ENCODE measurements at places on chromosomes 13 and 19.
A peak's percentile ranks its signal among the peaks of the same experiment; 100 is the strongest.

DNA sequence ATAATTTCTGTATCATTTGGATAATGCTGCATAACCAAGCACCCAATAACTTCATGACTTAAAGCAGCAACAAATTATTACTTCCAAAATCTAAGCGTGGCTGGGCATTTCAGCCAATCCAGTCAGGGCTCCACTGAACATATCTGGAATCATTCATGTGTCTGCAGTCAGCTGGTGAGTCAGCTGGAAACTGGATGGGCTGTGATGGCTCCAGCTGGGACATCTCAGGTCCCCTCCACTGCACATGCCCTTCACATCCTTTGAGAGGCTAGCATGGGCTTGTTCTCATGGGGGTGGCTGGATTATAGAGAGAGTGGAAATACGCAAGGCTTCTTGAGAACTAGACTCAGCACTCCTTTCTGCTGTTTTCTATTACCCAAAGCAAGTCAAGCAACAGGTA, 961.9 kb downstream of the DIAPH3 start:
- DNase-seq = no peak

DNA sequence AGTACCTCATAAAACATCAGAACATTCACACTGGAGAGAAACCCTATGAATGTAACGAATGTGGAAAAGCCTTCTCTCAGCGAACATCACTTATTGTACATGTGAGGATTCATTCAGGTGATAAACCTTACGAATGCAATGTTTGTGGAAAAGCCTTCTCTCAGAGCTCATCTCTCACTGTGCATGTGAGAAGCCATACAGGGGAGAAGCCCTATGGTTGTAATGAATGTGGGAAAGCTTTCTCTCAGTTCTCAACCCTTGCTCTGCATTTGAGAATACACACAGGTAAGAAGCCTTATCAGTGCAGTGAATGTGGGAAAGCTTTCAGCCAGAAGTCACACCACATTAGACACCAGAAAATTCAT, 22.0 kb downstream of the ZNF146 start:
- DNase-seq = no peak

GRCh38 chr13:21676611-21677021, 5.7 kb downstream of the FGF9 start:
- DNase-seq = no peak

- peak; percentile 38 for DNase-seq
Observed at GRCh38 chr13:44188257-44188656, 185.4 kb upstream of the SERP2 start.

- no peak for DNase-seq
Observed at GRCh38 chr13:111123221-111123620, 8.1 kb downstream of the ARHGEF7 start.

DNA sequence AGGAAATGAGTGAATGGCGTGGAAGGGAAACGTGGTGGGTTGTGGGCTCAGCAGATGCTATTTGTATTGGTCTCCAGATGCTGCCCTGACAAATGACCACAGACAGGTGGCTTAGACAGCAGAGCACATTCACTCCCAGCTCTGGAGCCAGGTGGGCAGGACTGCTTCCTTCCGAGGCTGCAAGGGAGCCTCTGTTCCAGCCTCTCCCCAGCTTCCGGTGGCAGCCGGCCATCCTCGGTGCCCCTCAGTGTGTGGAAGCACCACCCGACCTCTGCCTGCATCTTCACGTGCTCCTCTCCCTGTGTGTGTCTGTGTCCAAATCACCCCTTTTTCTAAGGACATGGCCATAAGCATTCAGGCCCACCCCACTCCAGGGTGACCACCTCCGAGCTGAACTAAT, 105.1 kb downstream of the SOX1 start:
- no peak for DNase-seq

DNA sequence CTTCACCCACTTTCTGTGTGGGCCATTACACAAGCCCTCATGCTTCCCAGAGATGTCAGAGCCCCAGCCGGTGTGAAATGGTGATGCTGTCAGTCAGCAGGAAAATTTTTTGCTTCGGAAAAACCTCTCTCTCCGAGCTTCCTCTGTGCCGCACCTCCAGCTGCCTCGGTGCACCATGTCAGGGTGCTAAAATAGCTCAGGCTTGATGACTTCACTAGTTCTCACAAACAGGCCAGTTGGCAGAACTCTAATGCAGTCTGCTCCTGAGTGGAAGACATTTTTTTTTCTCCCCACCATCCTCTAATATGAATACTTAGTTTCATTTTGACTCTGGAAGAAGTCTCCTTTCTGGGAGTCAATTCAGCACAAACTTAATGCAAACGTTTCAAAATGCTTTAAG, 71.3 kb downstream of the KLF12 start:
- DNase-seq = peak; percentile 32

GRCh38 chr19:574658-575526, 2.5 kb downstream of the BSG start:
- no peak for DNase-seq

DNA sequence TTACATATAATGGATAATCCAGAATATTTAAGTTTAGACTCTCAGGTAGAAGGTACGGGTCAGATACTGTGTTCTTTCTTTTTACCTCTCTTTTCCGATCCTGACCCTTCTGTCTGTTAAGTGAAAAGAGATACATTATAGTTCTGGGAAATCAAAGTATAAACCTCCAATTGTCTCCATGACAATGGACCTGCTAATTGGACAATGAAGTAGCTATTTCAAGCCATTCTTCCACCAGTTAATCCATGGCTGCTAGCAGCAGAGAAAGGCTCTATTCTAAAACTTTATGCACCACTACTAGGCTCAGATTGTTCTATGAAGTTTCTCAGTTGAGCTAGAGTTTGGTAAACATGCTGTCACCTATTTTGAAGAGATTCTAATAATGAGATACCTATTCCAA, 8.3 kb upstream of the NBEA start:
- DNase-seq = no peak

GRCh38 chr19:17358395-17358794, 18.7 kb downstream of the PLVAP start:
- no peak for DNase-seq

DNA sequence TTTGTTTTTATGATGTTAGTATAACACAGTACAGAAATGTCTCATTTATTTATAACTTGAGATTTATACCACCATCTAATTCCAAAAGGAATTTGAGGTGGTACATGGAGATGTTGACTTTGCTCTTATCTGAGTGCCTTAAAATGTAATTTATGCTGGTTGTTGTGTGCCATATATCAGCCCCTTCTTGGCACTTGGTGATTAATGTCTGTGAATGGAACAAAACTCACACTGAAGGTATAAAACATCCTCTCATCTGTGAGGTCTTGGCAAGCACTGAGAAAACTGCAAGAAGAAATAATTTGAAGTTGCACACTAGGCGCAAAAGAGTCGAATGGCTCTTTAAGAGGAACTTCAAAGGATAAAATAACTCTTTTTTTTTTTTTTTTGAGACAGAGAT, 240.4 kb downstream of the B3GLCT start:
- no peak for DNase-seq

DNA sequence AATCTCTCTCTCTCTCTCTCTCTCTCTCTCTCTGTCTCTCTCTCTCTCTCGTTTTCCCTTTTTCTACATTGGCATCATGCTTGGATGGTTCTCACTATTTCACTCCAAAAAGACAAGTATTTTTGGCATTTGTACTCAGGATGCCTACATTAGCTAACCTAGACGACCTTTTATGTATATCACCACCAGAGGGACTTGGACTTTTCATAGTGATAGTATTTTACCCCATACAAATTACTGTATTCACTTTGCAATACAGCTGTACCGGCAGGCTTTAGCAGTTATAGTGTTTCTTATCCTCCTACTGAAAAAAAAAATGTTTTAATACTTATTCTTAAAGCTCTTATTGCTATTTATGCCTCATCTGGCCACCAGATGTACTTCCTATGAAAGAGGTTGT, 687.2 kb upstream of the KLHL1 start:
- DNase-seq = no peak

DNA sequence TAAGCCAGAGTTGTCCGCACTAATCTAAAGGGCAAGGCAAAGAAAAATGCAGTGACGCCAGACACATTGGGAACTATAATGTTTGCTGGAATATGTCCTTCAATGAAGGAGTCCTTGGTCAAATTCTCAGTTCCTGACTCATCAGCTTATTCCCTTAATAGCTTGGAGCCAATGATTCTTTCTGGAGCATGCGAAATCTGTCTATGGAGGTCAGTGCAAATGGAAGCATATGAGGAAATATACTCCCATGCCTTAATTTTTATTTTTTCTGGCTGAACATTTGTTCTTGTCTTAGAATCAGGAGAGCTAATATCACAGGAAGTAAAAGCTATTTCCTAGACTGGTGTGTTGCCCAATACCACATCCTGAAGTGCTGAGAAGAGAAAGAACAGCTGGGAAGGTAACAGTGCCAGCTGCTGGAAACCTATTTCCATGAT, 289.8 kb upstream of the SPRY2 start:
- no peak for DNase-seq

- DNase-seq = no peak
Observed at GRCh38 chr13:41107584-41108014, 25.0 kb downstream of the KBTBD6 start.

DNA sequence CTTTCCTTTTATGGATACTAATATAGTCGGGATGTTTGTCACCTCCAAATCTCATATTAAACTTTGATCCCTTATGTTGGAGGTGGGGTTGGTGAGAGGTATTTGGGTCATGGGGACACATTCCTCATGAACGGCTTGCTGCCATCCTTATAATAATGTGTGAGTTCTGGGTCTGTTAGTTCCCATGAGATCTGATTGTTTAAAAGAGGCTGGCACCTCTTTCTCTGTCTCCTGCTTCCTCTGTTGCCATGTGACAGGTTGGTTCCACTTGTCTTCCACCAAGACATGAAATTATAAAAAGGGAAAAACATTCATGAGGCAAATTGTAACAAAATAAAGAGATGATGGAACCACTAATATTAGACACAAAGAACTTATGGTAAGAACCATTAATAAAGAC, 107.8 kb upstream of the ATXN8OS start:
- DNase-seq = no peak

DNA sequence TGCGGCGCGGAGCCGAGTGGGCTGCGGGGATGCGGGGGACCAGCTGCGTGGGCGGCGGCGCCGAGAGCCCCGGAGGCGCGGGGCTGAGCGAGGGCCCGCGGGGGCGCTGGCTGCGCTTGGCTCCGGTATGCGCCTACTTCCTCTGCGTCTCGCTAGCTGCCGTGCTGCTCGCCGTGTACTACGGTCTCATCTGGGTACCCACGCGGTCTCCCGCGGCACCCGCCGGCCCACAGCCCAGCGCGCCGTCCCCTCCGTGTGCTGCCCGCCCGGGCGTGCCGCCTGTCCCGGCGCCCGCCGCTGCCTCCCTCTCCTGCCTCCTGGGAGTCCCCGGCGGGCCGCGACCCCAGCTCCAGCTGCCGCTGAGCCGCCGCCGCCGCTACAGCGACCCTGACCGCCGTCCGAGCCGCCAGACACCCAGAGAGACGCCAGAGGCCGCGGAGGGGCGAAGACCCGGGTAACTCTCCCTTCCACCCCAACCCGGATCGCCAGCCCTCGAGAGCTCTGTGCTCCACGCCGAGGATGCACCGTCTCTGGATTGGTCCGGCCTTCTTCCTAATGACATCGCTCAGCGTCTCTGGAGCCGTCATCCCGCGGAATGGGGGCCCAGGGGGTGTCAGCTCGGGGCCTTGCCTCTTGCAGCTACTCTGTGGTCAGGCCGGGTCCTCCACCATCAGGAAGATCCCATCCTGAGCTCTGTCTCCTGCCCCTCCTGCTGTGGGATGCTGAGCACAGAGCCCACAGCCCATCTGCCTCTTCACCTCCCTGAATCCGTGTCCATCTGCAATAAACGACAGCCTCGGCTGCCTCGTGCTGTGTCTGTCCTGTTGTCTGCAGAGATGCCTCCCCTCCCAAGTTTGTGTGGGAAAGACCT, 441 bp downstream of the INAFM1 start:
- DNase-seq = no peak

DNA sequence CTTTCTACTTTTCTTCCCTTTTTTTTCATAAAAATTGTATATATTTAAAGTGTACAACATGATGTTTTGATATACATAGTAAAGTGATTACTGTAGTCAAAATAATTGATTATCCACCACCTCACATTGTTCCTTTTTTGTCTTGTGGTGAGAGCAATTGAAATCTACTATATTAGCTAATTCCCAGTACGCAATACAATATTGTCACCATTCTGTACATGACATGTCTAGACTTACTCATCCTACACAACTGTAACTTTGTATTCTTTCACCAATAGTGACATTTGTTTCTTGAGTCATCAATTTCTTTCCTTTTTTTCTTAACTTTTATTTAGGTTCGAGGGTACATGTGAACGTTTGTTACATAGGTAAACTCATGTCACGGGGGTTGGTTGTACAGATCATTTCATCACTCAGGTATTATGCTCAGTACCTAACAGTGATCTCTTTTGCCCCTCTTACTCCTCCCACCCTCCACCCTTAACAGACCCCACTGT, 265.2 kb downstream of the KCNRG start:
- no peak for DNase-seq

DNA sequence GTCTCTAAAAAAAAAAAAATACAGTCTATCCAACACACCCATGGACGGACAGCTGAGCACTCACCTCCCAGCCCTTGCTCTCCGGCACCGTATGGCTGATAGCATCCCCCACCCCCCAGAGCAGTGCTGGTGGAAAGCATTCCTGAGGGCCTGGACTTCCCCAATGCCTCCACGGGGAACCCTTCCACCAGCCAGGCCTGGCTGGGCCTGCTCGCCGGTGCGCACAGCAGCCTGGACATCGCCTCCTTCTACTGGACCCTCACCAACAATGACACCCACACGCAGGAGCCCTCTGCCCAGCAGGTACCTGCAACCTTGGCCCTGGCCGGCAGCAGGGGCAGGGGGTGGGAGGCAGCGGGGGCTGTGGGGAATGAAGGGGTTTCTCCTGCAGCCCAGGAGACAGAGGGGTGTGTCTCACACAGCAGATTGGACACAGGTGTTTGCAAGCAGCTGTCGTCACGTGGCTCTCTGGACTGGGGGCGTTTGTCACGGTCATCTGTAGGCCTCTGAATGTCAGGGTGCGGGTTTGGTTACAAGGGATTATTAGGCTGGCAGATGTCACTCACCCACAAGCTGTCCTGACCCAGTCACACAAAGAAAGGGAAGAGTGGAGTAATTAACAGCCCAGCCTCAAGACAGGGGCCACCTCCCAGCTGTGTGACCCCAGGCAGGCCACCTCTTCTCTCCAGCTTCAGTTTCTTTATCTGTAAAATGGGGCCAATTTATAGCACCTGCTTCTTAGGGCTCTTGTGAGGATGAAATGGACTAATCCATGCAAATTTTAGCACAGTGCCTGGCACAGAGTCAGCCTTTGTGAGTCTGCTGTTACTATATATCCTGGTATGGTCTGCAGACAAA, 19.3 kb downstream of the PLD3 start:
- no peak for DNase-seq

DNA sequence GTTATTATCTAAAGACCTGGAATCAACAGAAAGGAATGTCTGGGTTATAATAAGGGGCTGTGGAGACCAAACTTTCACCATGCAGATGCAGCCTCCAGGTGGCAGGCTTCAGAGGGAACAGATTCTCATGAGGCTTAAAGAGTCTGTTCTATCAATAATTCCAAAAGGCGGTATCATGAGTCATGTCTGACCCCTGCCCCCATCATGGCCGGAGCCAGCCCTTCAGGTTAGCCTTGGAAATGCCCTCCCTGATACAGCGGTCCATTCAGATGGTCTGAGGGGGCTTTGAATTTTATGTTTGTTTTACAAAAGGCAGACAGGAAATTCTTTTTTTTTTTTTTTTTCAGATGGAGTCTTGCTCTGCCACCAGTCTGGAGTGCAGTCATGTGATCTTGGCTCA, 21.7 kb upstream of the LAMP1 start:
- peak; percentile 53 for DNase-seq

All from AG08396 (cell line).